M059J (cell line): ENCODE measurements at places on chromosomes 2 and 18.

DNA sequence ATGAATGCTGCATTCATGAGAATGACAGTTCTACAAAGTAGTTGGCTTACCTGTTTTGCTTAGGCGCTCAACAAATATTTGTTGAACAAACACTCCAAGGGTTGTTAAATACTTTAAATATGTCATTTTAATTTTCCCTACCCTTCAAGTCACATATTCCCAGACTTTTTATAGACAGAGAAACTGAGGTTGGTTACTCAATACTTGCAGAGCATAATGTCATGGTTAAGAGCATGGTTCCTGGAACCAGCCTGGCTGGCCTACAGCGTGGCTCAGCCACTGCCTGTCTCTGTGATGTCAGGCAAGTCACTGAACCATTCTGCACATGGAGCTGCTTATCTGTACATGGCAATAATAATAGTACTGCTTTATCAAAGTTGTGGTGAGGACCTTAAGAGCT lies 120.0 kb upstream of the STK17B start:
- DNase-seq = no peak

DNA sequence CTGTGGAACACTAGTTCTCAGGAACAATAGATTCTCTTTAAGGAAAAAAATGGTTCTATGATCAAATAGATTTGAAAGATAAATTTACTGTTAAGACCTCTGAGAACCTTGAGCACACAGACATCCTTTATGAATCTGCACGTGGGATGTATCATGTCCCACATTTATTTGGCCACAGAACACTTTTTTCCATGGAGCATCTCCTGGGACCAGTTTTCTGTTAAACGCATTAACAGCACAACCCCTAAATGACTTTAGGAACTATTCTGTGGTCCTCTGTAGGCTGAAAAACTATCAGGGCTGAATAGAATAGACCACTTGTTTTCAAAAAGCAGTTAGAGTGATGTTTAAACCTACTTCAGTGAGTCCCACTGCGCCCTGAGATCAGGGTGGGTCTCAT lies 132.2 kb upstream of the PID1 start:
- no peak for DNase-seq

DNA sequence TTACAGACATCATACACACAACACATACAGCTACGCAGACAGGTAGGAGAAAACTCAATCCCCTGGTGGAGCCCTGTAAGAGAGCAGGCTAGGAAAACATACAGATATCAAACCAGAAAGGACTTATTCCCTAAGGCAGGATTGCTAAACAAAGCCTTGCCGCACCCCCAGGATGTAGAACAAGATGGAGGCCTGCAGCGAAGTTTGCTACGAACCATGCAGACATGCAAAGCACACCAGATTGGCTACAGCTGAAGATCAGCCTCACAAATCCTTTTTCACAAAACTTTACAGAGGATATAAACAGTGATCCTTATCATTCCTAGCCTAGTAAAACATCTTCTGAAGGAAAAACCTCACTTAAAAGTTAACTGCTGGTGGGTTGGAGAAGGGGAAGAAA lies 28.3 kb downstream of the C18orf54 start:
- no peak for DNase-seq

DNA sequence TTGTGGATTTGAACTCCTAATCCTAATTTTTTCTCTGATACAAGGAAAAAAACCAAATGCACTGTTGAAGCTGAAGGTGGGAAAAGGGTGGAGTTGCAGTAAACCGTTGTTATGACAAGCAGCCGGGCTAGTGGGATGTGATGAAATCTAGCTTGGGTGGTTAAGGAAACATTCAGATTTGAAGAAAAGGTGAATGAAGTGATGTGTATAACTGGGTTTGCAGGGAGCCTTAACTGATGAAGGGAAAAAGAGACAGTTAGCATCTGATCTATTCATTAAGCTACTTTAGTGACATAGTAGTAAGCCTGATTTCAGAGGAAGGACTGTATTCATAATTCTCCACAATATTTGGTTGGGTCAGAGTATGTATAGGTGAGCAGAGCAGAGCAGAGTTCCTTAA lies 3.5 kb downstream of the EML6 start:
- no peak for DNase-seq
